Caco-2 (cell line): ENCODE measurements at places on chromosomes 3 and 15.

DNA sequence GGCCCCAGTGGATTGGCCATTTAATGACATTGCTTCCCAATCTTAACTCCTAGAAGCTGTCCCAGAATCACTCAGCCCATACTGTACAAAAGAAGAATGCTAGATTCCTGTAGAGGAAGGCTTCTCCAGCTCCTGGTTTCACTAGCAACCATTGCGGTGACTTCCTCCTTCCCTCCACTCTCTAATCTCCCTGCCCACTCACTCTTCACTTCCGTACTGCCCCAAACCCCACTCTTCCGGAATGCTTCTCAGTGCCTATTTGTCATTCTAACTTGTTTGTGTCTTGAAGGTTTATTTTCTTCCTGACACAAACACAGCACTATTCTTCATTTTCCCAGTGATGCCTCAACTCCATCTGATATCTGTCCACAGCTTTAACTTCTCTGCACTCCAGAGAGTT, 97.1 kb upstream of the SPATA16 start:
- DNase-seq = no peak

- DNase-seq = no peak
Measured at GRCh38 chr3:136351905-136352304, 101.8 kb downstream of the PCCB start.

DNA sequence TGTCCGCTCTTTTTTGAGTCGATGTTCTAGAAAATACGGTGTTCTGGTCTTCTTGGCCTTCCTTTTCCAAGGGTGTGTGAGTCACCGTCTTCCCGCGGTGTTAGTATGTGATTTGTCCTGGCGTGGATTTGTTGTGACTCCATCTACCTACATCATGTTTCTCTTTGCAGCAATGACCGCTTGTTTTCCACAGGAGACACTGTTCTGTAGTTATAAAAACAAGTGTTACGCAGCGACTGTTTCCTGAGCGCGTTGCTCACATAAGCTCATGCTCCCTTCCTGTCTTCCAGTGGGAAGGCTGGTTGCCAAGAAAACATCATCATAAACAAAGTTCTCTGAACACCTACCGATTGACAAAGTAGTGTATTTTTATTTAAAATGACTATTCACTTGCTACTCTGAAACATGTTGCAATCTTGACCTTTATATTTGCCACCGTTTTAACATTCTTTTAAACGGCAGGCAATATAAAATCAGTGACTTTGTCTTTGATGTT, 19.0 kb downstream of the USP13 start:
- no peak for DNase-seq

DNA sequence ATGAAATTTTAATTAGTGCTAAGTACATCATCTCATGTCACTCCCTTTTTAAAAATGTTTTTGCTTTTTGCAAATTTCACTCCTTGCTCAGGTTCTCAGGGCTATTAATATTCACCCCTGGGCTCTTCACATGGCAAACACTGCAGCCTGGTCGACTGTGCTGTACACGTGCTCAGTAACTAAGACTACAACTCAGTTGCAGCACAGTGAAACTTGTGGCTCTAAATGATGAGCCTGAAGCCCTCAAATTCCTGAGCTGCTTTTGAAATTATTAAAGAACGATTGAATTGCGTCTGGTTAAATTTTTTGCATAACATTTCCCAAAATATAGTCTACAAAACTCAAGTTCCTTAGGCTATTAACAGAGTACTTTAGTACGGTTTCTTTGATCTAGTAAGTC, 159.3 kb upstream of the C2CD4B start:
- no peak for DNase-seq
